ENCODE measurements at places on chromosomes 3 and 15. TPM values are rescaled to one million over a fixed set of nuclear protein-coding genes. Genes with fewer than 3 reads are reported as not detected.
A peak's percentile ranks its signal among the peaks of the same experiment; 100 is the strongest.

- DNase-seq: no peak
Measured at GRCh38 chr15:45842151-45842550, 207.3 kb downstream of the SQOR start.

GRCh38 chr3:116614795-116615362, 94.7 kb upstream of the TUSC7 start:
- peak; percentile 5 for DNase-seq

- DNase-seq: peak; percentile 66
Measured at GRCh38 chr15:65730549-65731172, 61.4 kb downstream of the DENND4A start.

GRCh38 chr3:39114456-39114855, 7.0 kb downstream of the TTC21A start:
- DNase-seq: no peak

DNA sequence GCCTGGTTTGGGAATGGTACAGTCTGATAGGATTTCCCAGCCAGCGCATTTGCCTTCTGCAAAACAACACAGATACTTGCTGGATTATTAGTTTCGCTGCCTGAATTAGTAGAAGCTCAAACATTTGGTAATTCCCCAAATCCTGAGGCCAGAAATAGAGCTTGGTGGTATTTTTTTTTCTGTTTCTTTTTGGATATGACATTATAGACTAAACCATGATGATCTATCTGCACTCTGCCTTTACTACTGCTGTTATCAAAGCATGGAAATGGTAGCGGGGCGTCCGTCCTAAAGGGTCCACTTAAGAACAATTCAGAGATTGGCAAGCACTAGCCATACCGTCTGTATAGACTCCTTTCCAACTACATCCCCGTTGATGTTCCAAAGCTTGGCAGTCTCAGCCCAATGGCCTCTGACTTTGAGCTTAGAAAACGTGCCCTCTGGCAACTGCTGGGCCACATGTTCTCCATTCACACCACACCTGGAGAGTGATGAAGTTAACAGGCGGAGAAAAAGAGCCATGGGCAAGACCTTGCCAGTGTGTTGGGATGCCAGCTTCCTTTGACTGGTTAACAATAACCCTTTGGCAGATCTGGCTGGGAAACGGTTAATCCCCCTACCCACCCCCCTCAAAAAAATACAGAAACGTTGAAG, 241.0 kb upstream of the NR2F2 start:
- no peak for DNase-seq

- DNase-seq: peak; percentile 48
Measured at GRCh38 chr3:11236588-11237461, 35.4 kb upstream of the ATG7 start.

The RTP1 gene
- polyA plus RNA-seq: not detected

The MRAS gene
- polyA plus RNA-seq: 35.3 TPM

All from fibroblast of lung (primary cell).